Caco-2 (cell line): ENCODE measurements at places on chromosomes 5 and 9.
A peak's percentile ranks its signal among the peaks of the same experiment; 100 is the strongest.

DNA sequence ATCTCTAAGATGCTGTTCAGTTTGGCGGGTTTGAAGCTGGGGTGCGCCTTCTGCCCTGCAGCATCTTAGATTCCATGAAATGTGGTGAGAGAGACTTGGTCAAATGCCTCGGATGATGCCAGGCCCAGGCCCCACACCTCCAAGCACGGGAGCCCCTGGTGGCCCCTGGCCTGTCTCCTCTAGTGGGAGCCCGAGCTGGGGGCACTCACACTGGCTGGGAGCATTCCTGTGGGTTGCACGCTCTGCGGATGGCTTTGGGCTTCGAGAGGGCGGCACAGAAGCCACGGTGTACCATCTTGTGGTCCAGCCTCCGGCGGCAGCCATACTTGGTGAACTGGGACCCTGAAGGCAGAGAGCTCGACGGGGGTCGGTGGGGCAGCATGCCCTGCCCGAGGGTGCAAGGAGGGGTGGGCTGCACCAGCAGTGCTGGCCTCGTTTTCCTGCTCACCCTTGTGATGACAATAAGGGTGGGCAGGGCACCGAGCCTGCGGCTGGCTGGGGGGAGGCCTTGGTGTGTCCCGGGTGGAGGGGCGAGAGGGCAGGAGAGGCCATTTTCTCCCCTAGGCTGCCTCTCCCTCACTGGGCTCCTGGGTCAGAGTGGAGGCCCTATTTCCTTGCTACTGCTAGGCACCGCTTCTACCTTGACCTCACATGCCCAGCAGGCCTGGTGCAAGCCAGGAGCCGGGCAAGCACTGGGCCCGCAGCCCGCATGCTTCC is 65.8 kb downstream of the ZNF354C start:
- DNase-seq, result no peak

DNA sequence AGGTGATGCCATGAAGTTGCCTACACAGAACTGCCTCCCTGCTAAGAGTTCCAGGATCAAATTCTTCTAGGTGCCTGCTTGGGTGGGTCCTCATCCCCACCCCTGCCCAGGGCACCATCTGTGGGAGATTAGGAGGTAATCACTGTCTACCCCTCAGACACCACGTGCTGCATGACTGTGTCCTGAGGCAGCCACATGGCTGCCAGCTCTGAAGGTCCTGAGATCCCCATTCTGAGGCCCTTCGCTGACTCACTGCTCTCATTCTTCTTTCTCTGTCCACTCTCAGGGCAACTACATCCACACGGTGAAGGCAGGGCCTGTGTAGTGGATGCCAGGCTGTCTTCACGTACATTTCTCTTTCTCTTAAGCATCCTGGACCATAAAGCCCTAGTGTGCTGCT is 222.9 kb upstream of the ANKRD55 start:
- no peak for DNase-seq

DNA sequence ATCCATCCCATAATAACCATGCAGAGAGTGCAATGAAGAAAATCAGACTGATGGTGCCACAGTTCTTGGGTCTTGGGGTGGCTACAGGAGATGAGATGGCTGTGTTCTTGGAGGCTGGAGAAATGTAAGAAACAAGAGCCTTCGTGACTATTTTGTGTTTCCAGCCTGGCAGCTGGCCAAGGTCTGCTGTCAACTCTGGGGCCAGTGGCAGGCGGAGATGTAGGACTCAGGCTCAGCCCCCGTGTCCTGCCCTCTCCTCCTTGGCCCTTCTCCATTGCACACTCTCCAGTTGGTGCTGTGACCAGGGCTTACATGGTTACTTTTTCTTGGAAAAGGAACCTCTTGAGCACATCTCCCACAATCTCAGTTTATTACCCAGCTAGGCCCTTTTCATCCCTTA is 235.4 kb downstream of the DMRT2 start:
- DNase-seq, result no peak

GRCh38 chr5:104951829-104952228 is 1389.2 kb upstream of the NUDT12 start:
- DNase-seq, result no peak

DNA sequence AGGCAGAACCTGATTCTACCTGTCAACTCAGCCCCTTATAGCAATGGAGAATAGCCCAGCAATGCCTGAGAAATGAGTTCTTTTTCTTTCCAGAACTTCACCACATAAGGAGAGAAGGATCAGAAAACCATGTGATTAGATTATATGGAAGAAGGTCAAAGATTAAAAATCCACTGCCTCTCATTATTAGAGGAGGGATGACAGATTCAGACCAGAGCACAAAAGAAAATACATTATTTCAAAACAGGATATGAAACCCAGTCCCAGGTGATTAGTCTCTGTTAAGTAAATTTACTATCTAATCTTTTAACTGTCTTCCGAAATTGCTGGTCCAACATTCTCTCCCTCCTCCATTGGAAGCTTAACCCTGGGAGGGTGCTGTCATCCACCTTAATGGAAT is 322.4 kb downstream of the SLIT3 start:
- no peak for DNase-seq

DNA sequence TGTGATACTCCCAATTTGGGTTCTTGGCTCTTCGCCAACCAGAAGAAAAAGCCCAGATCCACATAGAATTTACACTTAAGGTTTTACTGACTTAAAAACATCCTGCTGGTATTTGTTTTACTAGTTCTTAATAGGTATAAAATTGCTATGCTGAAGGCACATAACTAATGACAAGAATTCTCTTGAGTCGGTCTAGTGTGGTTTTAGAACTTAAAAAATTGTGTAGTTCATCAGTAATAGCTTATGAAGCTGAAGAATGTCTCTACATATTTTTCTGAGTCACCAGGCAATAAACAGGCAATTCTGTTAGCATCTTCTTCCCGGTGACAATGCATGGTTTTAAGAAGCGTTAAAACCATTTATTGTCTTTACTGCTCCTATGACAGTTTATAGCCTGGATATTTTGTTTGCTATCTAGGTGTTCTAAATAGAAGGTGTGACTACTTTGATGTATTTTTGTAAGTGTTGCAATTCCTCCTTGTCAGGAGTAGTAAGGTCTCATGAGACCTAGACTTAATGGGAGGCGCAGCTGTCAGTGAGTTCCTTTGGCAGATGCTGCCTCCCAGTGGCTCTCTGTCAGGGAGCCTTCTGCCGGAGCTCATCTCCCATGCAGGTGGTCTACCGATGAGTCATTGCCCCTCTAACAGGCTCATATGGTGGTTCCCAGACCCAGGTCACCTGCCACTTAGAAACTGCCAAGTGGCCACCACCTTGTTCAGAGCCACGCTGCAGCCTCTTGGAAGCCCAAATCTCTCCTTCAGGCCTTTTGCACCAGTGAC is 173.8 kb downstream of the MAST4 start:
- DNase-seq, result peak; percentile 35

DNA sequence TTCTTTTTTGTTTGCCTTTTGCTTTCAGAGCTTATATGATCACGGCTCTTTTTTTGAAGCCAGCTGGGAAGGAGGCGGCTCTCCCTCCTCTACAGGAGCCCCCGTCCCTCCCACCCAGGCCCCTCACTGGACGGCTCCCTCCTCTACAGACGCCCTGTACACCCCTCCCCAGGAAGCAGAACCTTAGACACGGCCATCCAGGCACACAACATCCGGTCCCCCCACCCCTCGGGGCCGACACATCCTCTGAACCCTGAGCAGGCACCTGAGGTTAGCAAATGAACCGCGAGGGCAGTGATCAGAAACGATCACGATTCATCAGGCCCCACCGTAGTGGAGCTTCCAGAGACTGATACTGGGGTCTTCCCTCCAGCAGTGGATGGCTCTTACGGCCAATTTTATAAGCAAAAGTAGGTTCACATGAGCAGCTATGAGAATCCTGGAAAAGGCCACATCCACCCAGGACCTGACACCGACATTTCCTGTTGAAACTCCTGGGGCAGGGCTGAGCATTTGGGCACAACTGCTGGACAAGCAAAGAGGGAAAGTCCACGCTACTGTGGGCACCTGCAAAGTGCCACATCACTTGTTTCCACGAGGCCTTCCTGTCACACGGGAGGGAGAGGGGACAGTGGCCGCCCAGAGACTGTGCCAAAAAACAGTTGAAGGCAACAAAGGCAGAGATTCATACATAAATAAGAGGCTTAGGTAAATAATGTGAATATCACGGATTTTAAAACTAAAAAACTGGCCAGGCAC is 78.9 kb downstream of the SEMA4D start:
- DNase-seq, result no peak

DNA sequence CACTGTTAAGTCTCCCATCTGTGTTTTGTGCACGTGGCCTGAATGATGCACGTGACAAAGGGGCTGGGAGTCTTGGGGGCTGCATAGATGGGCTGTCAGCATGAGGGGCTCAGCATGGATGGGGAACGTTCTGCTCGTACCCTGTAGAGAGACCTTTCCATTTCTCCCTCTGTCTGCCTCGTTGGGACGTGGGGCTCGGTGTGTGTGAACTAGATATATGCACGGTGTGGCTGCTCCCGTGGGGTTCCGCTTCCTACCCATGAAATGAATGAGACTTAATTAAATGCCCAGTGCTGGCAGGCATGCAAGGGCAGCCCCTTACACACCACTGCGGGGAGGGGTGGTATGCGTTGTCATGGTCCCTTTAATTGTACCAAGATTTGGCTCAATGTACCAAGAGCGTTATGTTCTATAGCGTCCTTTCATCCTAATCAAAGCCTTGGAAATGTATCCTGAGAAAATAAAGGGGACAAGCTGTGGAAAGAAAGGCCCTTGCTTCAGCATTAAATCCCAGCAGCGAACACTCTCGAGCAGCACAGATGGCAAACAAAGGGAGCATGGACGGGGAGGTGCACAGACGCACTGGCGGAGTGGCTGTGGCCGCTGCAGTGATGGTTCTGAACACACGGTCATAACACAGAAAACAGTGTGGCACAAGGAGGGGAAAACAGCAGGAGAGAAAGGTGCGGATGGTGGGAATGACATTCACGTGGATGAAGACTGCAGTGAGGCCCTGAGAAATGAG is 66.8 kb downstream of the RASGEF1C start:
- DNase-seq, result no peak

GRCh38 chr5:172178301-172178987 is 9.6 kb downstream of the STK10 start:
- no peak for DNase-seq

GRCh38 chr5:137336161-137336560 is 163.0 kb downstream of the SPOCK1 start:
- no peak for DNase-seq

GRCh38 chr9:25960178-25960577 is 281.9 kb upstream of the TUSC1 start:
- DNase-seq, result no peak

DNA sequence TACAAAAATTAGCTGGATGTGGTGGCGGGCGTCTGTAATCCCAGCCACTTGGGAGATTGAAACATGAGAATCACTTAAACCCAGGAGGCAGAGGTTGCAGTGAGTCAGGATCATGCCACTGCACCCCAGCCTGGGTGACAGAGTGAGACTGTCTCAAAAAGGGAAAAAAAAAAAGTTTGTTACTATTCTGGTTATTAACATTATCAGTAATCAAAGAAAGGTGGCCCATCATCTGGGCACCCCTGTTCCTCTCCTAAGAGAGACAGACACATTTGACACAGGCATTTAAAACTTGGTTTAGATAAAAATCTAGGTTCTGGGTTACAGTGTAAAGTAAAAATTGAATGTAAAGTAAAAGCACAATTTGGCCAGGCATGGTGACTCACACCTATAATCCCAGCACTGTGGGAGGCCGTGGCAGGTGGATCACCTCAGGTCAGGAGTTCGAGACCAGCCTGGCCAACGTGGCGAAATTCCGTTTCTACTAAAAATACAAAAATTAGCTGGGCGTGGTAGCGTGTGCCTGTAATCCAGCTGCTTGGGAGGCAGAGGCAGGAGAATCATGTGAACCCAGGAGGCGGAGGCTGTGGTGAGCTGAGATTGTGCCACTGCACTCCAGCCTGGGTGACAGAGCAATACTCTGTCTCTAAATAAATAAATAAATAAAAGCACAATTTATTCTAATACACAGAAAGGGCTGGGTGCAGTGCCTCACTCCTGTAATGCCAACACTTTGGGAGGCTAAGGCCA is 16.7 kb upstream of the PHYHD1 start:
- no peak for DNase-seq

GRCh38 chr9:134928436-134929192 is 10.9 kb upstream of the FCN1 start:
- DNase-seq, result no peak

DNA sequence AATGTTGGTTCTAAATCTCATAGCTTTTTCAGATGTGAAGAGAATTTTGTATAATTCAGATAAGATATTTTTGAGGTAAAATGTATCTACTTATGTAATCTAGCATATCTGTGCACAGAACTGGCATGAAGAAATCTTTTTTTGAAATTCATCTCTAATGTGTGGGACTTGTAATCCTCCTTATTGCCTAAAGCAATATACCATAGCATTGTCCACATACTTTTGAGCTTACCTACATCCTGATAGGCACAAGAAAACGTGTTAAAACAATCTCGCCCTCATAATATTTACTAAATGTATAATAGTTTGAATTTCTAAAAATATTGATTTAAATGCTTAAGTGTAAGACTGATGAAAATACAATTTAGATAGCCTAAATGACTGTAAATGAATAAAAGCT is 1686.5 kb upstream of the ACO1 start:
- DNase-seq, result no peak

GRCh38 chr5:72237415-72237814 is 82.6 kb downstream of the MRPS27 start:
- DNase-seq, result no peak

DNA sequence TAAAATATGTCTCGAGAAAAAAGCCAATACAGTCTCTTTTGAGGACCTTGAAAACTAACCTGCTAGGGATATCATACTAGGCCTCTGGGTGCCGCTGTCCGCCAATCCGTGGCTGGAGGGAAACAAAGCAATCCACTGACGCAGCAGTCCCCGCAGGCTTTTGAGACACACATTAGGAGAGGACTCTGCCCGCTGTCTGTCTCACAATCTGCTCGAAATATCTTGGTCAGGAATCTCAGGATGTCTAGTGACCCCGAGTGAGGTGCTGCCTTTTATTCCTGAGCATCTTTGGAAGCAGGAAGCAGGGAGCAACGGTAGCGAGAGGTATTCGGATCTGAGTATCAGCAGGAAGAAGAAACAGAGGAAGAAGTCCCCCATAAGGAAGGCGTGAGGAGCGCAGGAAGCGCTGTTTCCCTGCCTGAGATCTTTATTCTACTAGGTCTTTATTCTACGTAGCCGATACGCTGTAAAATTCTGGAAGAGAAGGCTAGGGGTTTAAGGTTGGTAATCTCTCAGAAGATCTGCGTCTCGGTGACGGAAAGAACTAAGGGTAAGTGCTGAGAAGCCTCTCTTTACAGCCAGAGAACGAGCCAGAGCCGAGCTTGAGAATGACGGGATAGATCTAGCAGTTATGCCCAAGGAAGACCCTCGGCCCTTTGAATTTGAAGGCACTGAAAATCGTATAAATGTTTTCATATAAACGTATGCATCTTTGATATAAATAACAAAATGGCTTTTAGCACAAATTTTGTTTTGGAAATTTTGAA is 4.0 kb upstream of the PCDHGA1 start:
- peak; percentile 85 for DNase-seq

- no peak for DNase-seq
These were observed 5.0 kb upstream of the FBXL7 start for GRCh38 chr5:15495026-15495425.

DNA sequence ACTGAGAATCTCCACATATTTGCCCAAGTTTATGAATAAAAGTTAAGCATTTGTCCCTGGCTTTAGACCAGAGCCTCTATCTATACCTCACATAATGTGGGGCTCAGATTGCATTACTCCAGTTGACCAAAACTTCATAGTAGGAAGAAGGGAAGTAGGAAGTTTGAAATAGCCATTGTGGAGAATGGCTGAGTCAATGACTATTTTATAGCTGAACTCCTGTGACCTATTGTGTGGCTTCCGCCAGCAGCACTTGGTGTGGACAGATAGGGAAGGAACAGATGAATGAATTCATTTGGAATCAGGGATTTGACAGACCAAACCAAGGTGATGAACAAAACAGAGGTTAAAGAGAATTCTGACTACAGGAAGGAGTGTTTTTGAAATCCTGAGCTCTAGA is 92.9 kb upstream of the LPAR1 start:
- DNase-seq, result no peak
